ENCODE measurements at places on chromosomes 4 and X.

GRCh38 chrX:16649858-16650257 lies at the start of gene S100G:
TSS of gene S100G (plus strand) at chrX:16650158. CDS start at chrX:16651007, 849 bp downstream.
- DNase-seq = no peak

DNA sequence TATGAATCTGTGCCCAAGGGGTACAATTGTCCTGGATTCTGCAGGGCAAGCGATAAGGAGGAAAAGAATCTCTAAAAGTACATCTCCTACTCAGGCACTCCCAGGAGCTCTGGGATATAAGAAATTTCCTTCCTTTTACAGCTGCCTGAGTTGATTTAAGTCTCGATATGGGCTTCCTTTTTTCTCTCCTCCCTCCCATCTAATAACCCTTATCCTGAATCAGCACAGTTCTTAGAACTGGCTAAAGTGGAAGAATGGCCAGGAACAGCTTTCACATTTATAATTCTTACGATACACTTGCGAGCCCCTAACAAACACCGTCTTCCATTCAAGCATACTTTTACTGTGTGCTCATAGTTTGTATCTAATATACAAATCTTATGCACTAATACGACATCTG lies 21.2 kb downstream of the LRP2BP start:
- no peak for DNase-seq

- DNase-seq = no peak
Measured at GRCh38 chr4:115234405-115235093, 121.1 kb upstream of the NDST4 start.

- DNase-seq = no peak
Measured at GRCh38 chrX:108584617-108585211, 145.1 kb downstream of the COL4A5 start.

- peak; percentile 86 for DNase-seq
Measured at GRCh38 chr4:181685911-181686310, 557.3 kb upstream of the TENM3 start.

- DNase-seq = no peak
Measured at GRCh38 chrX:154749856-154750255, 1.0 kb downstream of the GAB3 start.

- no peak for DNase-seq
Measured at GRCh38 chr4:145423017-145423708, 58.5 kb upstream of the SMAD1 start.

GRCh38 chr4:84484236-84484635 lies 14.9 kb downstream of the NKX6-1 start:
- DNase-seq = no peak

GRCh38 chr4:47493238-47494123 lies 8.4 kb downstream of the ATP10D start:
- DNase-seq = no peak

DNA sequence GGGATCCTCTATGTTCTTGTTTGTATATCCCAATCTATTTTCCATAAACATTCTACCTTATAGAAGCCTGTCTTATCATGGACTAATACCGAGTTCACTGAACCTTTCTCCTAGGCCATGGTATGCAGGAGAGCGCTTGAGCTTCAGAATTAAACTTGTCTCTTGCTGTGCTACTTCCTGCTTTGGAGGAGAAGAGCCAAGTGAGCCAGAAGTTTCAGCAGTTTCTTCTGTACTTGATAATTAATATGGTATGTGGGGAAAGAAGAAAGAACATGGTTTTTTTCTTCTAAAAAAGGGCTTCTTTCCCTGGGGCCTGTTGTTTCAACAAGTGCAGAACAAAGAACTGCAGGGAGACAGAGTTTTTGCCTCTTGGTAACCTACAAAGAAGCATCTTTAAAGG lies 172.8 kb downstream of the ATG4A start:
- DNase-seq = no peak

DNA sequence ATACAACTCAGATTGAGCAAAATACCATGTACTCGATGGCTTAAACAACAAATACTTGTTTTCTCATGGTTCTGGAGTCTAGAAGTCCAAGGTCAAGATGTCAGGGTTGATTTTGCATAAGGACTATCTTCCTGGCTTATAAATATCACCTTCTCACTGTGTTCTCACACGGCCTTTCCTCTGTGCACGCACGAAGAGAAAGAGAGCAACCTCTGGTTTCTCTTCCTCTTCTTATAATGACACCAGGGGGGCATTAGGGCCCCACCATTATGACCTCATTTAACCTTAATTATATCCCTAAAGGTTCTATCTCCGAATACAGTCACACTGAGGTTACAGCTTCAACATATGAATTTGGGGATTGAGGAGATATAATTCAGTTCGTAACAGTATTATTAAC lies 504.0 kb downstream of the MAGEE1 start:
- DNase-seq = no peak

DNA sequence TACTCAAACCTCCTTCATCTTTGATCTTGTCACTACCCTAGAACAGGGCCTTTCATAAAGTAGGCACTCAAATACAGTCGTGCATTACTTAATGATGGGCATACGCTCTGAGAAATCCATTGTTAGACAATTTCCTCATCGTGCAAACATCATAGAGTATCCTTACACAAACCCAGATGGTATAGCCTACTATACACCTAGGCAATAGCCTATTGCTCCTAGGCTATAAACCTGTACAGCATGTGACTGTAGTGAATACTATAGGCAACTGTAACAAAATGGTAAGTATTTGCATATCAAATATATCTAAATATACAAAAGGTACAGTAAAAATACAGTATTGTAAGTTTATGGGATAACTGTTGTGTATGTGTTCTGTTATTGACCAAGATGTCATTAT lies 31.9 kb downstream of the CLDN2 start:
- DNase-seq = no peak

GRCh38 chr4:189279188-189279587 lies 661.5 kb upstream of the FRG1 start:
- no peak for DNase-seq

GRCh38 chr4:23877758-23878229 lies 12.1 kb downstream of the PPARGC1A start:
- DNase-seq = no peak

DNA sequence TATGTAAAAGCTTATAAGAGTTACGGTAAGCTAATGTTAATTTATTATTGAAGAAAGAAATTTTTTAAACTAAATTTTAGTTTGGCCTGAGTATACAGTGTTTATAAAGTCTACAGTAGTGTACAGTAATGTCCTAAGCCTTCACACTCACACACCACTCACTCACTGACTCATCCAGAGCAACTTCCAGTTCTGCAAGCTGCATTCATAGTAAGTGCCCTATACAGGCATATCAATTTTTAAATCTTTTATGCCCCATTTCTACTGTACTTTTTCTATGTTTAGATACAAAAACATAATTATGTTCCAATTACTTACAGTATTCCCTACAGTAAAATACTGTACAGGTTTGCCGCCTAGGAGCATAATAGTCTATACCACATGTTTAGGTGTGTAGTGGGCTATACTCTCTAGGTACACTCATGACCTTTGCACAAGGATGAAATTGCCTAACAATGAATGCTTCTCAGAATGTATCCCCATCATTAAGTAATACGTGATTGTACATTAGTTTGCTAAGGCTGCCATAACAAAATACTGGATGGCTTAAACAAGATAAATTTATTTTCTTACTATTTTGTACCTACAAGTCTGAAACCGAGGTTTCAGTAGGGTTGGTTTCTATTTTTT lies 333.8 kb upstream of the PCDH7 start:
- DNase-seq = no peak

- no peak for DNase-seq
Measured at GRCh38 chr4:73683033-73683432, 57.3 kb upstream of the CXCL8 start.

DNA sequence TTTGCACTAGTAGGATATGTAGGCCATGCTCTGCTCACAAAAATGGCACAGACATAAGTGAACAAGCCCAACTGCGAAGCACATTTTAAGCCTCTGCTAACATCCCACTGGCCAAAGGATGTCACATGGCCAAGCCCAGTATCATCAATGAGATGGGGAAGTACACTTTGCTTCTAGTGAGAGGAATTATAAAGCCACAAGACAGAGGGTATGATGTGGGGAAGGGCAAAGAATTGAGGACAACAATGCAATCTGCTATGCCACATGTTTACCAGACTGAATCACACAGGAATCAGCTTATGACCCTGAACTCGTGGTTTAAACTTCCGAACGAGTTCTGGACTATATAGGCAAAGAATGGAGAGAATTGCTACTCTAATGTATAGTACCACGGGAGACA lies 39.1 kb downstream of the SUPT20HL1 start:
- no peak for DNase-seq

GRCh38 chr4:111754003-111754402 lies 391.3 kb upstream of the FAM241A start:
- no peak for DNase-seq

- no peak for DNase-seq
Measured at GRCh38 chr4:111707491-111707890, 437.8 kb upstream of the FAM241A start.

DNA sequence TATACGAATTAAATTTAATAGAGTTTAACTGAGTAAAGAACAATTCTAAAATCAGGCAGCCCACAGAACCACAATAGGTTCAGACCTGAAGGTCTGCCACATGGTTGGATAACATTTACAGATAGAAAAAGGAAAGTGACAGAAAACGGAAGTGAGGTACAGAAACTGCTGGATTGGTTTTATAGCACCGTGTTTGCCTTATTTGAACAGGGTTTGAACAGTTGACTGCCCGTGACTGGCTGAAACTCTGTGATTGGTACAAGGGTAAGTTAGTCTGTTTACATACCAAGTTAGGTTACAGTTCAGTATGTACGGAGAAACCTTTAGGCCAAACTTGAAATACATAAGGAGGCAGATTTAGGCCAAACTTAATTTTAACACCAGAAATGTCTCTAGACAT lies 64.1 kb upstream of the ATXN3L start:
- no peak for DNase-seq

- DNase-seq = no peak
Measured at GRCh38 chrX:103153661-103154060, 60.7 kb upstream of the NXF3 start.

GRCh38 chr4:10077483-10078335 lies 38.9 kb downstream of the WDR1 start:
- no peak for DNase-seq

GRCh38 chr4:145279122-145279960 lies 99.0 kb upstream of the OTUD4 start:
- peak; percentile 70 for DNase-seq

GRCh38 chr4:61068745-61069144 lies 131.4 kb upstream of the ADGRL3 start:
- no peak for DNase-seq

DNA sequence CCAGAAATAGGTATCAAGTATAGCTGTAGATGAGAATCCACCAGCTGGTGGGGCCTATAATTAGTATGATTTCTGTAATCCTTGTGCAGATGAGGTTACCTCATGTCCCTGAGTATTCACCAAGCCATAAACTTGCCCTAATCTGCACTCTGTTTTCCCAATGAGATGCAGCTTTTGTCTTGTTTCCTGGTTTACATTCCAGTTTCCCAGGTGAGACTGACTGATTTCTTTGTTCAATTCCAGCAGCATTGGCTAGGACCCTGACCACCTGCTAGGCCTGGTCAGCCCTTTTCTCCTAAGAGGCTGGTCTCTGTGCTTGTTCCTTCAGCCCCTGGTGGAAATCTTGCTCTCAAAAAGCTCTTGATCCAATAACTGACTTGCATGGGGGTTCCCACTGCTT lies 44.6 kb downstream of the GABRB1 start:
- no peak for DNase-seq

DNA sequence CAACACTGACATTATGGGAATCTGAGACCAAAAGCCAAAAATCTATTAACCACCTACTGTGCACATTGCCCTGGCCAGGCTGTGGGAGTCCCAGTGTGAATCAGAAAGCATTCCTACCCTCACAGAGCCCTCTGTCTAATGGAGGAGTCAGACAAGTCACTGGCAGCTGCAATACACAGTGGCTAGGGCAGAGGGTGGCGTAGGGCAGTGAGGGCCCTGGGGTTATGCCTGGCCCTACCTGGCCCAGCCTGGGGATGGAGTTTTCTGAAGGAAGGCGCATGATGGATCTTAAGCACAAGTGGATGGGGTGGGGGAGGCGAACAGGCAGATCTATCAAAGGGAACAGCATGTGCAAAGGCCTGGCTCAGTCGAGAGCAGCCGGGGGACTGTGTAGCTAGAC lies 10.8 kb downstream of the JAKMIP1 start:
- DNase-seq = no peak

GRCh38 chr4:30962939-30963338 lies 242.8 kb downstream of the PCDH7 start:
- DNase-seq = no peak

DNA sequence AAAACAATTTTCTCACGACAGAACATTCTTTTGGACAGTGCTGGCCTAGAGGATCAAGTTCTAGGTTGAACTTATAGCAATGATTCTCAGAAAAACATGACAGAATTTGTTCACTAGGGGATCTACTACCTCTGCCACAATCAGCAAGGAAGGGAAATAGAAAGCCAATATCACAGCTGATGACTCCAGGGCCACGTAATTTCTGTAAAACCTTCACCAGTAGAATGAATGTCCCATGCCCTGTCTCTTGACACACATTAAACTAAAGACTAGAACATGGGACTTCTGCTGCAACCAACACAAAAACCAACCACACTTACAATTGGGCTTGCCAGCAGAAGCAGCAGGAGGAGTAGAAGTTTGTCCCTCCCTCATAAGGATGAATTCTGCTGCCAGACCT lies 86.0 kb upstream of the NPFFR2 start:
- DNase-seq = no peak

DNA sequence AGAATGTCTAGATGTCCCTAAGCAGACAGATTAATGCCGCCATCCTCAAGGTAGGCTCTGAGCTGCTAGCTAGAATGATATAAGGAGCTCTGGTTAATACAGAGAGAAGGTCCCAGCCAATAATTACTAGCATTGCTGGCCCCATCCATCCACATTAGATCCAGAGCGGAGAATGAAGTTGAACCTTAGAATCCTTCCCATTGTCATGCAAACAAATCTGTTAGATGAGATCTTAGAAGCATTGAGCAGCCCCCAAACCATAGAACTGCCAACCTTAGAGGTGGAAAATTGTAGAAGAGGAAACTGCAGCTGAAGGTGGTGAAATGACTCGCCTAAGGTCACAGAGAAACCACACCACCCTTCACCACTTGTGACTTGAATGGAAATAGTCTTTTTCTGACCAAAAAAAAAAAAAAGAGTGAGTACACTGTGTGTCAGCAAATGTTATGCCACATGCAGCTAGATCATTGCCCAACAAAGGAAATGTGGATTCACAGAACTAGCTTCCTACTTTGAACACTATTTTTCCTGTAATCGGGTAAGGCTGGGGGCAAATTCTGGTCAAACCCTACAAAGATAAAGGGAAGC lies 162.1 kb downstream of the SMIM20 start:
- no peak for DNase-seq

DNA sequence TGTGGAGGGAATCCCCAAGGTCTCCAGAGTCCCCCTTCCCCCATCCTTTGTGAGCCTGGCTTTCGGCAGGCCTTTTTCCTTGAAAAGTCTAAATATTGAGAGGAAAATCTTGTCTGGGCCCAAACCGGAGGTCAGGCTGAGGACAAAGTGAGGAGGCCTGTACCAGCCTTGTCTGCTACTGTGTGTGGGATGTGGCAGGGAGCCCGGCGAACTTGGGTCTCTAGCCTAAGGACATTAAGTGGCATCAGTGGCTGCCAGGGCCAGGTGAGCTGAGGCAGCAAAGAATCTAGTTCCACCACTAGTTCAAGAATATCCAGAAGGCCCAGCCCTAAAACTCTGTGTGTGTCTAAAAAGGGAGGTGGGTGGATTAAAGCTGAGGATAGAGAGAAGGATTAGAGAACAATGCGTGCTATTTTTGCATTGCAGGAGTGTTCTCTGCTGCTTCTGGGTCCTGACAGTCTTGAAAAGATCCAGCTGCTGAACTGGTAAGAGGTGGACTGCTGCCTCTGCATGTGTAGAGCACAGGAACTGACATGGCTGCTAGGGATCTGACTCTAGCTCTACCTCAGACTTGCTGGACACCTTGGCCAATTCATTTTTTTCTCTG lies 1.2 kb upstream of the AMER1 start:
- no peak for DNase-seq
